ENCODE measurements at places on chromosomes 6 and 20.
A peak's percentile ranks its signal among the peaks of the same experiment; 100 is the strongest.

DNA sequence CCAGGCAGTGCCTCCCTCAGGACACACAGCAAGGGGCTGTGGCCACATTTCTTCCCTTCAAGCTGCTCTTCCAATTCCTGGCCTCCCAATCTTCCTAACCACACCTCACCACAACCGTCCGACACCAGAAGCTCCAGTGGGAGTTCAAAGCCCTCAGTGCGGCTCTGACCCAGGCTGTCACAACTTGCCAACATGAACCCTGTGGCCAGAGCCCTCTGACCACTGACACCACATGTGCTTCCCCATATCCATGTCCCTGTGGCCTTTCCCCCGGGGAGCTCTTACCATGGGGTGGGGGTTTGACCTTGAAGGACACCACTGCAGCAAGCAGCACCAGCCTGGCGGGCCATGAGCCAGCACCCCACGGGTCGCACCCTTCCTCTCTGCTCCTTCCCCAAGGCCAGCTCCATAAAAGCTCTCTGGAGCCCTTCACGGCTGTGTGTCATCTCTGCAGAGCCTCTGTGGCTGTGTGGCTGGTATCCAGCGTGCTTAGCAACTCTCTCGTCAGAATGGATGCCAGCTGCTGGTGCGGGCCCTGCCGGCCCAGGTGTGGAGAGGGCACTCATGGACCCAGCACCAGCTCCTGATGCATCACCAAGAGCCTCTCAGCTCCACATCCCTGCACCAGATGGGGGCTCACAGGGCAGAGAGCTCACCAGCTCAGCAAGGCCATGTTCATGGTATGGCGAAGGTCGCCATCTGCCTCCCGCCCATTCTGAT is 106.1 kb downstream of the PSMB1 start:
- no peak for DNase-seq

GRCh38 chr20:50071039-50071888 is 41.7 kb downstream of the UBE2V1 start:
- peak; percentile 84 for DNase-seq

DNA sequence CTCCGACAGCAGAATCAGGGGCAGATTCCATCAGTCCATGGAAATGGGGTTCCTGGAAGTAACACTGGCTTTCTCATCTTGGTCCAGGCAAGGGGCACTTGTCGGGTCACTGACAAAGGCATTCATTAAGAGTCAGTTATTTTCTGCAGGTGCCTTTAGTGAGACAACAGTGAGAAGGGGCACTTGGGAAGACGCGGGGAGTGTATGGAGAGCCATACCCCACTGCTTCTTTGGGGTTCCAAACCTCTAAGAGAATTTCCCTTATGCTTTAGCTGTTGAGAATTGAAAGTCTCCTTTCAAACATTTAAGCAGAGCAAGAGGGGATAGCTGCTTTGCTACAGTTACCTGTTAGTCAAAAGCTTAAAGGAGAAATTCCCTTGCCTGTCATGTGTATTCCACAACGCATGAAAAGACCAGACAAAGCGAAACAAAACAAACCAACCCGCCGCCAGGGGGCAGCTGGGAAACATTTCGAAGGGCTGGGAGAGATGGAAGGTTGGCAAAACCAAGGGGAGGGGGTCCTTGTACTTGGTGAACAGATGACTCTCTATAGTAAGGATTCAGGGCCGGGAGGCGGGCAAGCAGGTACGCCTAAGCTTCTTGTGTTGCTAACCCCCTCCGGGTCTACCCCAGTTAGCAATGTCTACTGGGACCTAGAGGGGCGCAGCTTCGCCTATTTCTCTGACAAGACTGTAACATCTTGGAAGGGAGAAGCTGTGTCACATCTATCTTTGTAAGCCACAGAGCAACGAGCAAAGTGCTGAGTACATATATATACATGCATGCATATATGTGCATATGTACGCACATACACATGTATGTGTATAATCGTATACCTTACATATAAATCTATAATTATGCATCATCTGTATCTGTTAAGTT is 474.9 kb upstream of the AGPAT4 start:
- DNase-seq, result peak; percentile 2

- no peak for DNase-seq
Measured at GRCh38 chr6:68080074-68080473, 555.0 kb upstream of the ADGRB3 start.

GRCh38 chr20:23224806-23225205 is 125.8 kb upstream of the NXT1 start:
- DNase-seq, result no peak

GRCh38 chr6:54217018-54217417 is 91.2 kb upstream of the TINAG start:
- DNase-seq, result peak; percentile 2

GRCh38 chr6:6971369-6971768 is 136.4 kb upstream of the RREB1 start:
- DNase-seq, result no peak

DNA sequence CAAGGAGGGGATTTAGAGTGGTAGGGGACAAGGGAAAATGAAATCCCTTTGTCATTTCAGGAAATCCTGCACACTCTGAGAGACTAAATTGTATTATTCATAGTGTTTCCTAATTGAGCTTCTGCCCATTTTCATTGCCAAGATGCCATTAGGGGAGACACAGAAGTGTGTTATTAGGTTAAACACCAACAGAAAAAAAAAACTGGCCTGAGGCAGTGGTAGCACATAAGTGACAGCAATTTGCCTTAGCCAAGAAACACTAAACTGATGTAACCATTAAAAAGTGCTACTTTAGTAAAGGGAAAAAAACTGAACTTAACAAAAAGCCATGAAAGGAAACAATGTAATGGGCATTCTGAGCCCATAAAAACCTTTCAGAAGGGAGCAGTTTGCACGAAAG is 270.5 kb upstream of the PLN start:
- no peak for DNase-seq

GRCh38 chr6:26121141-26122004 is 34.1 kb downstream of the HFE start:
- DNase-seq, result peak; percentile 64
